ENCODE measurements at places on chromosomes 11 and 22.
A peak's percentile ranks its signal among the peaks of the same experiment; 100 is the strongest.

GRCh38 chr11:71525938-71526495, 1.1 kb upstream of the KRTAP5-7 start:
- DNase-seq, result no peak

- no peak for DNase-seq
Measured at GRCh38 chr11:92128026-92128425, 96.6 kb upstream of the FAT3 start.

GRCh38 chr11:21622566-21622965, 570.3 kb upstream of the ANO5 start:
- no peak for DNase-seq

- peak; percentile 49 for DNase-seq
Measured at GRCh38 chr11:14336507-14337503, 22.2 kb downstream of the RRAS2 start.

DNA sequence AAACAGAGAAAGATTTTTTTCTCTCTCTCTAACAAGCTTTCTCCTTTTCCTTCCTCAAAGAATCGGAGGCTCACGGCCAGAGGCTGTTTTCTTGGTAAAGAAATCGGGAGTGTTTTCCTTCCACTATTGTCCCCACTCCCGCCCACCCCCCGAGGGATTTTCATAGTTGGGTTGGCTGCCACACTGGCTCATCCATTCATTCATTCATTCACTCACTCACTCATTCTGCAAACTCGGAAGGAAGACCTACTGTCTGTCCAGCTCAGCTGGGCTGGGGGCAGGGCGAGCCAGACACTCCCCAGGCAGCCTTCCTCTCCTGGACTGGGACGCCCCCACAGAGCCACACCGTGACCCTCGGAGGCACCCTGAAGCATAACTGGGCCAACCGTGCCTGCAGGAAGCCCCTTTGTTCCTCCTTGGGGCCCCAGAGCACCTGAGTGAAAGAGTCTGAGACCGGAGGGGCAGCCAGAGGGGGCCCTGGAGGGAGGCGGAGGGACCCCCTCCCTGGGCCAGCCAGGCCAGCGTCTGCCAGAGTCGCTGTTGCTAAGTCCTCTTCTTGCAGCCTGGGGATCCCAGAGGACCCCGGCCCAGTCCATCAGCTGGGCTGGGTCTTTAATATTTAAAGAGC, 17.0 kb downstream of the CDKN1C start:
- DNase-seq, result no peak

DNA sequence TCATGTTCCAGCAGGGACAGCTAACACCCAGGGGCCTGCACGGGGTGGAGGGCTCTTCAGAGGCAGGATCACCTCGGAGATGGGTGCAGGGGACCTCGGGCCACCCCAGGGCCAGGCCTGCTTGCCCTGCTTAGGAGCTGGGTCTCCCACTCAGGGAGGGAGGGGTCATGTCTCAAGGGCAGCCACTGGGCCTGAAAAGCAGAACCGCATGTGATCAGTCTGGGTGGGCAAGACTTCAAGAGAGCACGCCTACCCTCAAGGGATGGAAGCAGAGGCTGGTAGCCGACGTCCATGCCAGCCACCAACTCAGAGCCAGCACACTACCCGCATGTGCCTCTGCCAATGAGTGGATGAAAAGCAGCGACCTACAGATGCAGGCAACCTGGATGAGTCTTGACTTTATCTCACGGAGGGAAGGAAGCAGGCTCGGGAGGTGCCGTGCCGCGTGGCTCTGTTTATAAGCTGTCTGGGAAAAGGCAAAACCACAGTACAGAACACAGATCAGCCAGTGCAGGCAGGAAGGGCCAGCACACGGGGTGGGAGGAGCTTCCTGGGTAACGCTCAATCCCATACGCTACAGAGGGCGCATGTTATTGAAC, 16.0 kb downstream of the TBX1 start:
- no peak for DNase-seq

DNA sequence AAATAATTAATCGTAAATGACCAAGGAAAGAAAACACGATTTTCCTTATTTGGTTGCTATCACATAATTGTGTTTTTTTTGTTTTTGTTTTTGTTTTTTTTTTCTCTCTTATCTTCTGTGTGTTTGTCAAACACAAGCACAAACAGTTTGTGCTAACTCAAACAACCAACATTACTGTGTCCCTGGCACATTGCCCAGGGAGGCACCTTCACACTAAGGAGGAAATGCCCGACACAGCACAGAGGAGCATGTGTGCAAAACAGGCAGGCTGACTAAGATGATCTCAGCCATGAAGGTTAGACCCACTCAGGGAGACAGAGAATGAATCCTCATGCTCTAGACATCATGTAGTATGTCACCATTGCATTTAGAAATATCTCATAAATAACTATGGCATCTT, 130.1 kb downstream of the SOX6 start:
- DNase-seq, result no peak

GRCh38 chr11:18804199-18804999, 12.8 kb upstream of the PTPN5 start:
- no peak for DNase-seq

DNA sequence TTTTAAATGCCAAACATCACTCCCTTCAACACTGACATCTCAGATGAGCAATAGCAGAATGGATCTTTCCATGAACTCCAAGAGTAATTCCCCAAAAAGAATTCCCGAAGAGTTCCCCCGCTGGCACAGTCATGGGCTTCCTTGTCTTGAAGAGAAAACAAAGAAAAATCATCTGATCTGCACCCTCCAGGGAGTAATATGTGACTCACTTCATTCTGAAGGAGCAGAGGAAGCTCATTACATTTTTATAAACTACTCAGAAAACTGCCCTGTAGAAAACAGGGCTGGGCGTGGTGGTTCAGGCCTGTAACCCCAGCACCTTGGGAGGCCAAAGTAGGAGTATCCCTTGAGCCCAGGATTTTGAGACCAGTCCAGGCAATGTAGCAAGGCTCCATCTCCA, 35.7 kb downstream of the CELSR1 start:
- peak; percentile 59 for DNase-seq

GRCh38 chr11:126722006-126722736, 278.4 kb downstream of the KIRREL3 start:
- DNase-seq, result no peak

DNA sequence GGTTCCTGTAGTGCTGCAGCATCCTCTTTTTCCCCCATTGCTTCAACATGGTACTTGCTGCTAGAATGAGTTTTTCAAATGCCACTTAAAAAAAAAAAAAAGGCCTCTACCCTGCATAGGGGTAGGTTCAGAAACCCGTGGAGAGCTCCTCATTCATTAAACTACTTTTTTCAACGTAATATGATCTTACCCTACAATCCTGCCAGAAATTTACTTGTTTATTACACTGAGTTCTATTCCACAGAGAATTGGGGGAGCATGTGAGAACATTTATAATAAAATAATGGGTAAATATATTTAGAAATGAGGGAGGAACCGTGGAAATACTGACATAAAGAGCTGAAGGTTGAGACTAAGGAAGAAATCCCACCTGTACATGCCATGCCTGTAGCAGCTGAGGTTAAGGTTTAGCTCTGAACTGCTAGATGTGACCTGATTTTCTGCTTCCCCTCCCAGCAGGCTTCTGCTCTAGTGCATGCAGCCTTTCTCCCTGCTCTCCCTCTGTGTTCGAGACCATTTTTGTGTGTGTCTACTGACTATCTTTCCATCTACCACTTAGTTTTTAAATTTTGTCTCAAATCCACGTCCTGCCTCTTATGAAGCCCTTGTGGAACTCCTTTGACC, 225.7 kb downstream of the DDX10 start:
- DNase-seq, result no peak

GRCh38 chr11:108432783-108433182, 34.5 kb downstream of the C11orf65 start:
- DNase-seq, result peak; percentile 32

GRCh38 chr11:130606178-130606577, 157.7 kb downstream of the ADAMTS15 start:
- no peak for DNase-seq

- no peak for DNase-seq
Measured at GRCh38 chr11:17405232-17406005, 17.0 kb upstream of the KCNJ11 start.

- DNase-seq, result no peak
Measured at GRCh38 chr11:19294444-19294843, 53.7 kb upstream of the E2F8 start.

GRCh38 chr11:128399251-128400121, 187.9 kb downstream of the ETS1 start:
- DNase-seq, result peak; percentile 64

- DNase-seq, result no peak
Measured at GRCh38 chr22:40046126-40046525, 51.4 kb downstream of the FAM83F start.

Data from BJ (cell line).